ENCODE measurements at places on chromosomes 4 and X.

DNA sequence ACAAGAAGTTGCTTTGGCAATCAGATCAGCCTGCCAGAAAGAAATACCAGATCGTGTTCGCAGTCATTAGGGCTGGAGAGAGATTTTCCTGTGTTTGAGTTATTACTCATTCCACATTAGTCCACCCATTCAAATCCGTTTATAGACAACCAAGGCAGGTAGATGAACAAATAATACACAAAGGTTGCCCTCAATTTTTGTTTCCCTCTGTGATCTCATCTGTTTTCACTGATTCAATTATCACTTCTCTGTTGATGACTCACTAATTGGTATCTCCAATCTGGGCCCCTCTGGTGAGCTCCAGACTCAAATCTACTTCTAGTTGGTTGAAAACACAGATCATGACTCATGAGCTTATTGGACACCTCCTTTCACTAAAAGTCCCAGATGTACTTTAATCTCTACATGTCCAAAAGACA lies 54.5 kb downstream of the CHM start:
- no peak for DNase-seq

- no peak for DNase-seq
Measured at GRCh38 chr4:39706741-39707511, 9.0 kb downstream of the UBE2K start.

DNA sequence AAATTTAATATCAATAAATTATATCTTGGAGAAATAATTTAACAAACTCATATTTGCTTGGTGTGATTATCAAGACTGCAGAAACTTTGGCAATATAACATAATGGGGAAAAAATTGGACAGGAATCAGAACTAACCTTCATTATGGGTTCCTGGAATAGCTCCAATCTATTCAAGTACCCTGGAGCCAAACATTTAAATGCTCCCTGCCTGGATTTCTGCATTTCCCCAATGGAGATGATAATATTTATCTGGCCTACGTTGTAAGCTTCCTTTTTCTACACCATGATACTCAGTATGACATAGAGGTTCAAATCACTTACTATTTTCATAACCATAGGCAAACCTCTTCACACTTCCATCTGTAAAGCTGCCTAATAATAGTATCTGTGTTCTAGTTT lies 326.8 kb downstream of the TRIML1 start:
- DNase-seq, result no peak

- no peak for DNase-seq
Measured at GRCh38 chr4:102216666-102217065, 128.6 kb downstream of the SLC39A8 start.

GRCh38 chrX:69072486-69073006 lies 92.7 kb downstream of the PJA1 start:
- no peak for DNase-seq

GRCh38 chrX:2700405-2701320 lies 9.6 kb downstream of the CD99 start:
- DNase-seq, result no peak

DNA sequence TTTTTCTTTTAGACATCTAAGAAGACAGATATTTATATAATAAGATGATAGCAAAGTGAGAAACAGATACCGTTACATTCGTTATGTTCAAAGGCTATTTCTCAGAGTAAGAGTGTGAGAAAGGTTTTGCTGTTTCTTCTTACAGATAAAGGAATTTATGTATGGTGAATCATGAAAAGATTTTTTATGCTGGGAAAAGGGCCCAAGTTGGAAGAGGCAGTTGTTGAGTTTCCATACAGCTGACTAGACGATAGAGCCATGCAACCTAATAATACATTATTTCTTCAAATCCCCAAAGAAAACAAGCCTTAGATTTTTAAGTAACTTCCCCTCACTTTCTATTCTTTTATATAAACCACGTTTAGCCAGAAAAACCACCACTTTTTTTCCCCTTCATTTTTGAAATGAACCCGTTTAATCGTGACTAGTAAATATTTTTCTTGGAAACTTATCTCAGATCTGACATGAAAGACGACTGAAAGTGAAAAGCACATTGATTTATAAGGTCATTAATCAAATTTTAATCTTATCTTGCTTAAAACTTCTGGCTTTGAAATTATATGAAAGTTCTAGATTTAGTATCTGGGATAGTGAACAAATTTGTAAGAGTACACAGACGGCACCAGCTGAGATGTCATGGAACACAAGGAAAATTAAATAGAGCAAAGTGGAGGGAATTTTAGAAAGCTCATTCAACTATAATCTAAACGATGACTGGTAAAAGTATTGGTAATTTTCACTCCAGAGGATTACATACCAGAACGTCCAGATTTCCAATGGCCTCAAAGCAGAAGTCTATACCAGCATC lies 10.9 kb downstream of the ADH6 start:
- DNase-seq, result no peak

DNA sequence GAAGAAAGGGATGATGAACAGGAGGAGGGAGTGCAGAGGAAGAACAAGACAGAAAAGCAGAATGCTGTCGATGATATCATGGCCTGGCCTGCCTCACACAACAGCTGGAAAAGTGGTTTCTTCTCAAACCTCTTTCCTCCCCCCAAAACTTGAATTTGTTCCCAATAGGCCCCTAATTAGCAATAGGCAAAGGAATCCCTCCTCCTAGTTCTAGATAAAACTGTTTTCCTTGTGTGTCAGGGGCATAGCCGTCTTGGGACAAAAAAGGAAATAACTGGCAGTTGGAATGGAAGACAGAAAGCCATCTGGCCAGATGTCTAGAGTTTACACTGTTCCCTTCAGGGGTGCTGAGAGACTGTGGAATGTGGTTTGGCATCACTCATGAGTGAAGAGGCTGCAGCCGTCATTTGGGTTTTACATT lies 177.8 kb upstream of the C1QTNF7 start:
- no peak for DNase-seq

- DNase-seq, result no peak
Measured at GRCh38 chr4:113221990-113222389, 172.5 kb downstream of the ANK2 start.

GRCh38 chr4:74794382-74795010 lies at the start of gene BTC:
TSS of gene BTC (minus strand) at chr4:74794523. CDS start at chr4:74794325, 198 bp downstream.
- no peak for DNase-seq

- DNase-seq, result no peak
Measured at GRCh38 chrX:134526399-134526798, 66.4 kb downstream of the HPRT1 start.

DNA sequence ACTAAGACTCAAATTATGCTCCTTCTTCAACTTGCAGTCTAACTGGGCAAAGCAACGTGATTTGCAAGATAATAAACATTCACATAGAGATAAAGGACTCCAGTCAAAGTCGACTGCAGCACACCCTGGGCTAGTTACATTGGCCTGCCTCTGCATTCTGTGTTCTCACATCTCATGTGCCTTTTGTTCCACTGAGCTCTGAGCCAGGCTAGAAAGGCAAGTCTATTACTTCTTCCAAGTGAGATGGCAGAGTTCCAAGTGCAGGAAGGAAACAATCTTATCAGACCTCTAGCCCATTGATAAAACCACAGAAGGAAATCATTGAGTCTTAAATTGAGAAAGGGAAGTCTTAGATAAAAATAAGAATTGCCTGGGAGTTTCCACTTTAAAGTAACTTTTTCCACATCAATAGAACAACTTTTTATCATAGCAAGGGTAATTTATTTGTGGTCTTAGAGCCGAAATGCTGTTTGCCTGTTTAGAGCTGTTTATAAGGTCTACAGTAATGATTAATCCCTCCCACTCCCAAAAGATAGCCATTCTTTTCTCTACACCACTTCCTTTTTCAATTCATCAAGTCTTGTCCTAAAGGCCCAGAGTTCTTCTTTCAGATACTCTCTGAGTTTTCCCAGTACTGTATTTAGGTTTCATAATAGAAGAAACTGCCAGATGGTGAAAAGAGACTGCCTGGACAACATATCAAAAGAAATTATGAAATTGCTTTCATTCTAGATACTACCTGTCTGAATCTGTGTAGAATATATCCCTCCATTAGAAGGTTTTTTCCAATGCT lies 200.2 kb downstream of the GUCY2F start:
- DNase-seq, result no peak

DNA sequence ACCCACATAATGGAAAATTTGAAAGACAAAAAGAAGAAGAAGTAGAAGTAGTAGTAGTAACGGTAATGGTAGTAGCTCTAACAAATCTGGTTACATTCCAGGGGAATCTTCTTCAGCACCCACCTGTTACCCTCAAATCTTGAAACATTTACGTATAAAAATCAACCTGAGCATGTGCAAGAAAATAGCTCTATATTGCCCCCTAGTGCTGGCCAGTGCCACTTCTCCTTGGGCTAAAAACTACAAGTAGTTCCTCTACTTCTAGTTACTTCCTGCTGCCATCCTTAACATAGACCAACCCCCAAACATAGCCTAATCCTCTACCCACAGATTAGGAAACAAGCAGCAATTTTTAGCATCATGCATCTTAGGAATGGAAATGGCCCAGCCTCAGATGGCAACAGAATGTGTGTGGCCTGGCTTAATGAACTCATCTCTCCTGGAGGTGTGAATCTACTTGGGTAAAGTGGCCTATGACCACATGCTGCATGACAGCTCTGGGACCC lies 3.1 kb downstream of the PDGFC start:
- no peak for DNase-seq

DNA sequence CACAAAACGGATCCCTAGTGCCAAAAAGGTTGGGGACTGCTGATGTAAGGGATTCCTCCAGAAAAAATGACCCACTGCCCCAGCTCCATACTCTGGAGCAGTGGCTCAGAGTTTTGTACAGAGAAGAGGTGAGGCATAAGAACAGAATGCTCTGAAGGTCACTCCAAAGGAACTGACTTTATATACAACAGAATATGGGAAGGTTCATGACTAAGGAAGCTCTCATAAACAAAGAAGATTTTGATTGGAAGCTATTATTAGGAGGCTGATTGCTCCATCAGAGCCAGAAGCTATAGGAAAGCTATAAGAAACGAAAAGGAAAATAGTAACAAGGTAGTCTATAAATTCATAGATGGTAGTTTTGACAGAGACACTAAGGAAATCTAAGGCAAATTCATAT lies 203.1 kb downstream of the SLC7A11 start:
- DNase-seq, result no peak

GRCh38 chrX:104806346-104806745 lies 240.3 kb downstream of the IL1RAPL2 start:
- DNase-seq, result no peak

All from activated CD4-positive, alpha-beta T cell treated with anti-CD3 and anti-CD28 coated beads for 24 hours (primary cell).